ENCODE measurements at places on chromosomes 4 and X.

- H3K27ac ChIP-seq, result no peak overlapping the region
- no peaks in the 10 kb centered on the region for H3K4me1 ChIP-seq
- no peaks in the 10 kb centered on the region for H3K27me3 ChIP-seq
- no peaks in the 10 kb centered on the region for H3K36me3 ChIP-seq
Observed at GRCh38 chr4:20337261-20337664, 85.6 kb downstream of the SLIT2 start.

DNA sequence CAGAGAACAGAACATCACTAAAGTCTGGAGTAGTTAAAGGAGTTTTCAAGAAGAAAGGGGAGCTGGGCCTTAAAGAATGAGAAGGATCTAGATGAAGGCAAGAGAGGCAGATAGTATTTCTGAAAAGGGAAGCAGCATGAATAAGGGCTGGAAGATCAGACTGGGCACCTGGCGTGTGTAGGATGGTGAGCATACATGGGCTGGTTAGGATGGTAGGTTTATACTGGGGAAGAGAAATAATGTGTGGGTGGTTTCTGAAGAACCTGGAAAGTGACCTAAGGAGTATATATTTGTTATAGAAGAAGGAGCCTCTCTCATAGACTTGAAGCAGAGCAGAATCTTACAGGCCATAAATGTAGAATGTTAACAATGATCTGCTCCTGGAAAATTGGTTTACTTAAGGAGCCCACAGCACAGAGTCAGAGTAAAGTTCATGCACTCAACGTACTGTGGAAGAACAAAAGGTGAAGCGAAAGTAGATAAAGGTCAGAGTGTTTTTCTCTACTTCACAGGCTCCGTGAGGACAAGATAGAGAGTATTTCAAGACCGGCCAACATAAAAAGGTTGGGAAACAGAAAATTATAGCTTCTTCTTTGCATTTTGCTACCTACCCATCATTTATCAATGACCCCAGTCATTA lies 35.8 kb downstream of the MBNL3 start:
- H3K4me3 ChIP-seq, result peak overlapping the region; percentile 5
- peak; percentile 2 for DNase-seq
- H3K36me3 ChIP-seq, result peaks cover 9% of the 10 kb centered on the region
- H3K4me1 ChIP-seq, result peaks cover 14% of the 10 kb centered on the region

- peaks cover 64% of the 10 kb centered on the region for H3K4me1 ChIP-seq
- no peaks in the 10 kb centered on the region for H3K36me3 ChIP-seq
- H3K27me3 ChIP-seq, result no peaks in the 10 kb centered on the region
- DNase-seq, result peak; percentile 33
- peak within 1 kb of the TSS; percentile 94 for H3K27ac ChIP-seq
Observed at GRCh38 chrX:150692831-150693724, at the start of gene MTMR1. Gene MTMR1 (plus strand): TSS chrX:150693396. CDS start chrX:150693531, 135 bp downstream.

DNA sequence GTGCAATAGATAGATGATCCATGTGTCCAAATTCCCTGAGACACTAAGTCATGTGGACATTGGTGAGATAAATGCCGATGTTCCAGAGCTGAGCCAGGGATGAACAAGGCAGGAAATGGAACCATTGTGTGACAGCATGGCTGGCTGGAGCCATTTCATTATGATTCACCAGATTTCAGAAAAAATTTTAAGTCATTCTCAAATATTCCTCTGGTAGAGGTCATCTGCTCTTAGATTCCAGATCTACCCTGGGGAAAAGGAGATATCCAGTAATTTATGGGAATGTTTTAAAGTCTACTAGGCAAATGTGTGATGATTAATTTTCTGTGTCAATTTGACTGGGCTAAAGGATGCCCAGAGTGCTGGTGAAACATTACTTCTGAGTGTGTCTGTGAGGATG lies 287.3 kb downstream of the STK32B start:
- DNase-seq, result no peak
- no peak overlapping the region for H3K27ac ChIP-seq
- H3K4me3 ChIP-seq, result no peak overlapping the region
- H3K36me3 ChIP-seq, result no peaks in the 10 kb centered on the region

DNA sequence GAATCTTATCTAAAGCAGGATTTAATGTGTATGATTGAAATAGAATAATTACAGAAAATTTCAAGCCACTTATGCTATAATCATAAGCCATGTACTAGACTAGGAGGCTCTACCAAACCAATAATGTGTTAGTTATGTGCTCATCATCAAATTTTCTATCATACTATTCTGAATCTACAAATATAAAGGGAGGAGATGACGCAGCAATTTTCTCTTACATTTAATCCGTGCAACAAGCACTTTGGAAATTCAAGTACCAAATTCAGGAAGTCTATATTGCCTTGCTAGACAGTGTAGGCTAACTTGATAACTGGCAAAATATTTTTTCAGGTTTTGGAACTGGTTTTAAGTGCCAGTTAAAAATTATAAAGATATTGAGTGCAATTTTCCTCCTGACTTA lies 283.5 kb downstream of the C4orf33 start:
- H3K36me3 ChIP-seq, result no peaks in the 10 kb centered on the region
- DNase-seq, result no peak
- H3K4me1 ChIP-seq, result no peaks in the 10 kb centered on the region
- H3K27ac ChIP-seq, result no peak overlapping the region
- no peaks in the 10 kb centered on the region for H3K27me3 ChIP-seq

DNA sequence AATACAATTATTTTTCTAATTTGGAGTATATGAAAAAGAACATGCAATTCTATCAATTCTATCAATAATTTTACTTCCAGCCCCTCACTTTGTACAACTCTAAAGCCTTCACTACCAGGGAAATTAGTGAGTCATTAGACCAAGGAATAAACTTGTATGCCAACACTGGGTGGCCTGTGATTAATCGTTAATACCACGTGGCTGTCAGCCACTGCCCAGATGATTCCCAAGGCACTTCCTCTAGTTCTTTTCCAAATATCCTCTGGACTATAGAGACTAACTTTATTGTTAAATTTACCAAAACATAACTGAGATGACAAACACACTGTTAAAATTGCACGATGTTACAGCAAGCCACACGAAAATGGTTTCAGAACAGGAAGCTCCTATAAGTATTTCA lies 45.7 kb downstream of the MID1 start:
- no peaks in the 10 kb centered on the region for H3K27me3 ChIP-seq
- no peak overlapping the region for H3K4me3 ChIP-seq
- no peak for DNase-seq
- no peak overlapping the region for H3K27ac ChIP-seq
- H3K36me3 ChIP-seq, result peaks cover 1% of the 10 kb centered on the region

DNA sequence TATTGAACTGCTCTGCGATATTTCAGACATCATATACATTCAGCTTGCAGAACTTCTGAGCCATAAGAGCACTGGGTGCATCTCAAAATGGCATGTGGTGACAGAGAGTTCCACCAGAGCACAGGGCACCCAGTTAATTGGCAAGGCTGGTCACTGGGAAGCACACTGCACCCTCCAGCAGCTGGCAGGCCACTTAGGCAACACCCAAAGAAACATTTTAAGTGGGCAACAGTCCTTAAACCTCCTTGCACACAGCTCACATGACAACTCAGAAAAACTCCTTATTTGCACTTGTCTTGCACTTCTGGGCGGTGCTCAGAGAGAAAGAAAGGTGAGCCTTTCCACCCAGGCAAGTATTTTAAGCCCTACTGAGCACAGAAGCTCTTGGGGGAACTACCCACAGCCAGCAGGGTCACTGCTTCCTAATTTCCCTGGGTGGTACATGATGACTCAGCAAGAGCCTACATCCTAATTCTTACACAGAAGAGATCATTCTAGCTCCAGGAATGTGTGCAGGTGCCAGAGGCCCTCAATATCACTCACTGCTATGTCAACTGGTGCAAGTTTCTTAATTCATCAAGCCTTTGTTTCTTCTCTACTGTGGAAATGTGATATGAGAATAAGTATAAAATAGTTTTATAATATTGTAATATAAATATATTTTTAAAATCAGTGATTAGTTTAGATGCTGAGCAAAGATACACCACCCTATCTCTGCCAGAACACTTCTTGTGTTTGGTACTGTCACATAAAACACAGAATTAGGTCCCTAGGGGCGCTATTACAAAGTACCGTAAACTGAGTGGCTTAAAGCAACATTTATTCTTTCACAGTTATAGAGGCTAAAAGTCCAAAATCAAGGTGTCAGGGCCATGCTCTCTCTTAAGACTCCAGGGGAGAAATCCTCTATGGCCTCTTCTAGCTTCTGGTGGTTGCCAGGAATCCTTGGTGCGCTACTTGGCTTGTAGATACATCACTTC lies 155.1 kb upstream of the PPARGC1A start:
- H3K4me1 ChIP-seq, result no peaks in the 10 kb centered on the region
- no peaks in the 10 kb centered on the region for H3K36me3 ChIP-seq
- no peak overlapping the region for H3K4me3 ChIP-seq
- H3K27me3 ChIP-seq, result no peaks in the 10 kb centered on the region
- no peak for DNase-seq
- H3K27ac ChIP-seq, result no peak overlapping the region

DNA sequence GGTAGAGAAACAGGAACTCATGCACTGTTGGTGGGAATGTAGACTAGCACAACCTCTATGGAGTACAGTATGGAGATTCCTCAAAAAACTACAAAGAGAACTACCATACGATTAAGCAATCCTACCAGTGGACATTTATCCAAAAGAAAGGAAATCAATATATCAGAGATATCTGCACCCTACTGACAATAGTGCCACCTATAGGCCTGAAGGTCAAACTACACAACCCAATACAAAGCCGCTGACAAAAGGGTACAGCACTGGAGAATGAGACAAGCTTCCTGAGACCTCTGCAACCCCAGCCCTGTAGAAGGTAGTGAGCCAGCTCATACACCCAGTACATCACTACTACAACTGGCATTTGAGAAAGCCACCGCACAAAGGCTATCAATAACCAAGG lies 67.1 kb downstream of the CBR4 start:
- no peaks in the 10 kb centered on the region for H3K4me1 ChIP-seq
- H3K27me3 ChIP-seq, result no peaks in the 10 kb centered on the region
- H3K4me3 ChIP-seq, result no peak overlapping the region
- H3K36me3 ChIP-seq, result peaks cover 24% of the 10 kb centered on the region
- H3K27ac ChIP-seq, result no peak overlapping the region
- DNase-seq, result no peak

GRCh38 chrX:24838629-24839028 lies 144.9 kb downstream of the POLA1 start:
- H3K27ac ChIP-seq, result no peak overlapping the region
- no peaks in the 10 kb centered on the region for H3K27me3 ChIP-seq
- no peak overlapping the region for H3K4me3 ChIP-seq
- H3K4me1 ChIP-seq, result no peaks in the 10 kb centered on the region

GRCh38 chrX:69073721-69074120 lies 91.5 kb downstream of the PJA1 start:
- H3K4me1 ChIP-seq, result no peaks in the 10 kb centered on the region
- no peaks in the 10 kb centered on the region for H3K27me3 ChIP-seq
- no peak overlapping the region for H3K4me3 ChIP-seq
- H3K36me3 ChIP-seq, result no peaks in the 10 kb centered on the region

Data from stimulated activated naive B cell treated with anti-CD40 and anti-IgM and Interleukin-4, amounts not matched to agents 10 μg/mL and 1 μg/mL and 100 μg/mL, for 72 hours (primary cell).